NCI-H510A treated with DMSO at 0.1 percent for 48 hours (cell line): ENCODE measurements at places on chromosomes 7 and 10.
A peak's percentile ranks its signal among the peaks of the same experiment; 100 is the strongest.

GRCh38 chr10:70579234-70580002 lies 23.1 kb downstream of the PRF1 start:
- no peak for DNase-seq

GRCh38 chr7:18086165-18087025 lies 58.7 kb upstream of the PRPS1L1 start:
- peak; percentile 57 for DNase-seq

- no peak for DNase-seq
Measured at GRCh38 chr10:84789026-84789425, 460.6 kb downstream of the CCSER2 start.

- no peak for DNase-seq
Measured at GRCh38 chr7:2209961-2210323, 22.8 kb downstream of the MAD1L1 start.

DNA sequence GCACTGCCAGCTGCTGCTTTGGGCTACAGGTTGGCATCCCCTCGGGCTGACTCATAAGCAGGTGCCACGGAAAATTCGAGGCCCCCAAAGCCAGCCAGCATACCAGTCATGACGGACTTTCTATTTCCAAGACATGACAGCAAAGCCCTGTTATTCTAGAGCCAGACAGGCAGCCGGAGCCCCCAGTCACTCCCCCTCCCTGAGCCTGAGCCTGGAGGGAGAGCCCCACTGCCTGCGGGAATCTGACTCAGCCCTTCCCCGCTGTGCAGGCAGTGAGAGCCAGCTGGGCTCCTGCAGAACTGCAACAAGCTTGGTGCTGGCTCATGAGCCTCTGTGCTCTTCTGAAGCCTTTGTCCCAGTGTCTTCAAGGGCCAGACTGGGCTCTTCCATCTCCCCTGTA lies 15.8 kb downstream of the BTBD16 start:
- DNase-seq: no peak

DNA sequence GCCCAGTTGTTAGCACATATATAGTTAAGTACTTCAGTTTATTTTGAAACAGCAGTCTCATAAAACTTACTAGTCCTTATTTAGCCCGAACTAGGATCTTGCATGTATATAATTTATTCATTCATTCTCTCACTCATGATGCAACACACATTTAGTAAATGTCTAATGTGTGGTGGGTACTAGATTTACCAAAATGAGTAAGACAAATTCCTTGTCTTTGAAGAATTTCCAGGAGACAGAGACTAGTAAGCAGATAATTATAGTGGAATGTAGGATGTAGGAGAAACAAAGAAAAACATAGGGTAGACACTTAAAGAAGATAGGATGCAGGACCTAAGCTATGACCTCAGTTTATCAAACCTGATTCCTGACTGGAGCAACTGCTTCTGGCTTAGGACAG lies 120.2 kb upstream of the AMPH start:
- DNase-seq: no peak

DNA sequence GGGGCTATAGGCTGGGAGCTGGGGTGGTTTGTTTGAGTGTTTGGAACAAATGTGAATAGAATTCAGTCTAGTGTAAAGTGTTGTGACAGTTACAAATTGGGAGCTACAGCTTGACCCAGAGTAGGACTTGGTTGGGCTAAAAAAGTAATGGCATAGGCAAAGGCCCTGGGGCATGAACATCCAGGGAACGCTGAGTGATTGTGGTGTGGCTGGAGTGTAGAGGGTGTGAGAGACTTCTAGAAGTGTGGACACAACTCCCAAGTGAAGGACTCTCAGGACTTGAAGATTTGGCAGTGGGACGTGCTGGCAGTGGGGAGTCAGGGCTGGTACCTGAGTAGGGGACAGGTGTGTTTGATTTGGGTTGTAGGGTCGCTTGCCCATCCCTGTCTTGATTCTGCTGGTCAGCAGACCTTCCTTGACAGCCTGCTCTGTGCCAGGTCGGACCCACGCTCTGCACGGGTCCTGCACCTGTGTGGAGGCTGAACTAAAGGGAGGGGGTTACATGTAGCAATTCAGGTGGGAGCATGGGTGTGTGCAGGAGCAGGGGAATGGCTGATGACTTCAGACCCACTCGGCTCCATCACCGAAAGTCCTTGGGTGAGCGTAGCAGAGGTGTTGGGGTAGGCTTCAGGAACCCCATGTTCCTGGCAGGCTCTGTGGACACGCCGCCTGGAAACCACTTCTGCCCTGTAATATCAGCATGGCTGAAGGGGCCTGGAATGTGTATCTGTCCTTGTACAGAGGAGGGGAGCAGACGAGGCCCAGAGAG lies 43.3 kb downstream of the ZMIZ1 start:
- no peak for DNase-seq

DNA sequence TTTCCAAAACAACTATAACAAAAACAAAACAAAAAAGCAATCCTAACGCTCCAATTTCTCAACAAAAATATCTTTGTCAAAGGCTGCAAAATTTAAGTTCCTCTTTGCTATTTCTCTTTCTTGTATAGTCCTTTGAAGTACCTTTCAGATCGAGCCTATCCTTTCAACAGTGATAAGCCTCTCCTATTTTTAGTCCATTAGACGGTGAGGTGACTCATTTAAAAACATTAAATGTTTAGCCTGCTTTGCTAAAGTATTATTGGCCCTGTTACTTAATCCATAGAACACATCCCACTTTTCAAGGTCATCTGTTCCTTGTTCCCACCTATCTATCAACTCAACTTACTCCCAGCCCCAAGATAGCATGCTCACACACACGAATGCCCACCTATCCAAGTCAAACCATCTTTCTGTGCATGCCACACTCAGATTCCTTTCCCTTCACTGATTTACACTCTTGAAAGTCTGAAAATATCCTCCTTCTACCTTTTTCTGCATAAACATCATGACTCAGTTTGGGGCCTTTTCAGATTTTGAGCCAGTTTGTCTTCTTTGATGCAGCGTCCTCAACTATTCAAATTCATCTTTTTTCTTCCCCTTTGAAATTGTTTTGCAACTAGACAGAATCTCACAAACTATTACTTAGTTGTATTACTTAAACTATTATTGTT lies 224.9 kb upstream of the TMEM229A start:
- DNase-seq: no peak
